ENCODE measurements at places on chromosomes 1 and 21.

DNA sequence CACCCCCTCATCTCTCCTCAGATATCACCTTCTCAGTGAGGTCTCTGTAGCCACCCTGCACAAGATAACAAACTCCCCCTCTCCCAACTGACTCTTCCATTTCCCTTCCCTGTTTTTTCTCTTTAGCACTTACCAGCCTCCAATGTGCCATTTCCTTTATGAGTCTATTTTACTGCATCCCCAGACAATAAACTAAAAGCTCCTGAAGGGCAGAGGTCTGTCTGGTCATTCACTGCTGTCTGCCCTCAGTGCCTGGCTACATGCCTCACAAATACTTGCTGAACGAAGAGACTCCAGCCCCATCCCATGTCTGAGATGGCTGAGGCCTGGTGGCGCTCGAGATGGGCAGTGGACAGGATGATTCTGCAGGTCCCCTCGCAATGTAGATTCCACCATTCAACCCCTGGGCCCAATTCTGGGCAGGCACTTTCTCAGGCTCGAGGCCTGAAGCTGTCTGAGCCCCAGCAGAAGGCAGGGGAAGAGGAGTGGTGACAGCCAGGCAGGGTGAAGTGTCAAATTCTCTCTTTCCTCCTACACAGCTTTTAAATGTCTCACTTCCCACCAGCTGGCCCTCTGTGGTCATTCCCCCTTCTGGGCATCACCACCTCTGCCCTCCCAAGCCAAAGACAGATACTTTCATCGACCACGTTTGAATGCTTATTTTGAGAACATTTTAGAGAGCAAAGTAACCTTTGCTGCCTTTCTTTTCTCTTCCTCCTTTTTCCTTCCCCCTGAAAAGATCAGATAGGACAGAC, 6.6 kb downstream of the LRRN2 start:
- no peaks in the 10 kb centered on the region for H3K36me3 ChIP-seq
- H3K27ac ChIP-seq, result no peak overlapping the region
- H3K27me3 ChIP-seq, result no peaks in the 10 kb centered on the region

DNA sequence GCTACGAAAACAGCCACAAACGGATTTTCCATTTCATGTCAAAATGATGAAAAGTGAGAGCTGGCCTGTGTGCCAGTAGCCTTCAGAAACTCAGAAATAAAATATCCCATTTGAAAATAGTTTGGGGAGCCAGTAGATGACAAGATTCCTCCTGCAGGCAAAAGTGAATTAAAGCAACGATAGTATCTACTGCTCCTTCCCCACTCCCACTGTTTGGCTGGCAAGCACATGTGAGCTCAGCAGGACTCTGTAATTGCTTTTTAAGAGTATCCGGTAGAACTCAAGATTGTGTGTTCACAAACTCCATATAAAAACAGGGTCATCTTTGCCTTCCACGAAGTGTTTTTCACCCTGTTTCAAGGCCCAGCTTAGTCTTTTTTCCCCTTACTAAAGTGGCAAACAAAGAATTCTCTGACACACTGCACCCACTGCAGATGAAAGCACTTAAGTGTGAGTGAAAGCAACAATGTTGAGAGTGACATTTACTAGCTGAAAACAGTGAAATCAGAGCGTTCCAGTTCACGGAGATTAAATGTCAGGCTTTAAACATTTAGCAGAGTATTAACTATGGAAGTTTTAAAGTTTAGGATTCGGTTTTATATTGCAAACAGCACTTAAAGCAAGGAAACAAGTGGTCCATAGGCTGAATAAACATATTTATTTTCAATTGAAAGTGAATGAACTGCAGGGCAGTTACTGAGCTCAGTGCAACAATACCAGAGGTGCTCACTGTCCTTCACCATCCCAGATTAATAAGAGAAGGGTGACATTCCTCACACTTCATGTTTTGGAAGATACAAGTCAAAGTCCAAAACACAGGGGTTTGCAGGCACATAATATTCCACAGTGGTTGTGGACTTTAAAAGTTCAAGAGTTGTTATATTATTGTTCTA, 70.0 kb downstream of the ALG14 start:
- H3K4me1 ChIP-seq, result peaks cover 10% of the 10 kb centered on the region
- H3K4me3 ChIP-seq, result peak overlapping the region; percentile 7
- DNase-seq, result no peak
- peak overlapping the region; percentile 23 for H3K27ac ChIP-seq
- H3K27me3 ChIP-seq, result no peaks in the 10 kb centered on the region

GRCh38 chr1:1303736-1304135, 4.0 kb downstream of the ACAP3 start:
- no peak for DNase-seq
- H3K27me3 ChIP-seq, result no peaks in the 10 kb centered on the region
- H3K4me1 ChIP-seq, result peaks cover 25% of the 10 kb centered on the region
- no peaks in the 10 kb centered on the region for H3K36me3 ChIP-seq

DNA sequence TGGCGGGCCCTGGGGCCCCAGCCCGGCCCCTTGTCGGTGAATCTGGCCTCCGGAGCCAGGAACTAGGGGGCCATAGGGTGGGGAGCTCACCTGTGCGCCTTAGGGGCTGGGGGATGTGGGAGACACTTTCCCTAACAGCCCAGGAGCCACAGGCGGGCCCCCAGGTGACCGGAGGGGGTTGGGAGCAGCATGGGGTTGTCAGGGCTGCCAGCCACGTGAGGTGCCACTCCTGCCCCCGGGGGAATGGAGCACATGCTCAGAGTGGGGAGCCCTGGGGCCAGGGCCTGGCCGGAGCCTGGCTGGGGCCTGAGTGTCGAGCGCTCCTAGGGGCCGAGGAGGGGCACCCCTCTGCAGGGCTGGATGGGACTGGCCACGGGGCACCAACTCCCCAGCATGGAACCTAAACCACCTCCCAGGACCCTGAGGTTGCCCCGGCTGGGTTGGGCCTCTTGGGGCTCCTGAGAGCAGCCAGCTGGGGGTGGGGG, 19.9 kb downstream of the PRXL2B start:
- no peaks in the 10 kb centered on the region for H3K4me1 ChIP-seq
- H3K4me3 ChIP-seq, result no peak overlapping the region
- H3K27ac ChIP-seq, result no peak overlapping the region
- H3K36me3 ChIP-seq, result no peaks in the 10 kb centered on the region
- no peaks in the 10 kb centered on the region for H3K27me3 ChIP-seq

DNA sequence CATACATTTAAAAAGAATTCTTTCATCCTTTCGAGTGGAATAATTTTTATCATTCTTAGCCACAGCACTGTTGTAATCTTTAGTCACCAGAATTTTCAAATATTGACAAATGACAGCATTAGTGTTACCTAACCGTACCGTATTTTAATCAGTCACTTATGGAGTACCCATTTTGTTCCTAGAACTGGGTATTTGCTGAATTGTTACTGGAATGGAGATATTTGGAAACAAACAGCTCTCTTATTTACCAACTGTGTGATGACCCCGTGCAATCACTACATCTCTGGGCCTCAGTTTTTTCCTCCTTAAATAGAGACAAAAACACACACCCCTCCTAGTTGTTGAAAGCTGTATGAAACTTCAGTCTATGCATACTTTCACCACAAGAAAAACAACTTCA, 7.9 kb upstream of the XCL2 start:
- H3K4me3 ChIP-seq, result no peak overlapping the region
- H3K36me3 ChIP-seq, result no peaks in the 10 kb centered on the region
- no peak for DNase-seq
- no peaks in the 10 kb centered on the region for H3K27me3 ChIP-seq
- H3K4me1 ChIP-seq, result no peaks in the 10 kb centered on the region

DNA sequence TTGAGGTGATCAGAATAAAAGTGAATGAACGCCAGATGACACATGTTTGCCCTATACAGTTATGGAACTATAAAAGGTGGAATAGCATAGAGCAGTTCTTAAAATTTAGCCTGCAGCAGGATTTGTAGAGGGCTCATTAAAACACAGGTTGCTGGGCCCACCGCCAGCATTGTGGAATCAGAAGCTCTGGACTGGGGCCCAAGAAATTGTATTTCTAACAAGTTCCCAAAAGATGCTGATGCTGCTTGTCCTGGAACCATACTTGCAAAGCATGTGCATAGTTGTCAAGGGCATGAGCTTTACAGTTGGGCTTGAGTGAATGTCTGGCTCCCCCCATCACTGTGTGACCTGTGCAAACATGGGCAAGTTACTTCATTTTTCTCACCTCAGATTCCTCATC, 37.5 kb upstream of the LRRC53 start:
- no peaks in the 10 kb centered on the region for H3K36me3 ChIP-seq
- no peak overlapping the region for H3K27ac ChIP-seq
- no peaks in the 10 kb centered on the region for H3K4me1 ChIP-seq
- no peak for DNase-seq

DNA sequence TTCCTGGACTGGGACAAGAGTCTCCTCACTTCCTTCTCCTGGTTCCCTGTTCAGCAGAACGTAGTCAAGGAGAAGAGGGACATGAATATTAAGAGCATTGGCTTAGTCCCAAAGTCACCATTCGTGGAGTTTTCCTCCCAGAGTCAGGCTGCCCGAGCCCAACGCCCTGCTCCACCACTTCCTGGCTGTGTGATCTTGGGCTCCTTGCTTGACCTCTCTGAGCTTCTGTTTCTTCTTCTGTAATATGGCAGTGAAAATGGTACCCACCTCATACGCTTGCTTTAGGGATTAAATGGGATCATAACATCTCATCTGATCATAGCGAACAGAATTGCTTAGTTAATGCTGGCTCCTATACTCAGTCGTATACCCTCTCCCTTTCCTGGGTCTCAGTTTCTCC, 12.0 kb upstream of the CASZ1 start:
- H3K4me3 ChIP-seq, result no peak overlapping the region
- H3K27me3 ChIP-seq, result no peaks in the 10 kb centered on the region
- H3K36me3 ChIP-seq, result no peaks in the 10 kb centered on the region
- no peaks in the 10 kb centered on the region for H3K4me1 ChIP-seq

DNA sequence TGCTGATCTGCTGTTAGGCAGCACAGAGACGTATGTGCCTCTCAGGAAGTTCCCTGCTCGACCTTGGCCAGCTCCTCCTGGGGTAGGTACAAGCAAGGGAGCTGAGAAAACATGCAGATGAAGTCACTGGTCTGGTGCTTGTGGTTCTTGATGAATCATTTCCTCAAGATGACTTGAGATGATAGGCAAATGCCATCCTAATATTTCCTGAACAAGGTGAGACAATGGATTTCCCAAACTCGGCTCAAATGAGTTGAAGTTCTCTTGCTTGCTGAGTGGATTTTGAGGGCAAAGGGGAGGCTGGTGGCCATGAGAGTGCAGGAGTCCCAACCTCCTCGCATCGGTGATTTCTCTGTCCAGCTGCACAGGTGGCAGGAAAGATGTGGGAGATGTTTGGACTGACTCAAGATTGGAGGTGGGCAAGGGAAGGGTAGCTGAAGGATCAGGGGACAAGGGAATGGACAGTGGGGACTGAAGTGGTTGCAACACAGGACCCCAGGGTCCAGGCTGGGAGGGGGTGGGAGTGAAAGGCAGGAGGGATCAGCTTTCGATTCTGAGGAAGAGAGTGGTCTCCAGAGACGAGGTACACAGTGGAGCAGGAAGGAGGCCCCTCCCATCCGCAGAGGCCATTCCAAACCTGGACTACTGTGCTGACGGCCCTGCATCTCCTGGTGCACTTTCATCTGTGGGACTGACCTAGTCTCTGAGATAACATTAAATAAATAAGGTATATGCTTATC, 63.9 kb downstream of the CAPN2 start:
- H3K27me3 ChIP-seq, result no peaks in the 10 kb centered on the region
- peaks cover 58% of the 10 kb centered on the region for H3K36me3 ChIP-seq
- H3K4me3 ChIP-seq, result no peak overlapping the region
- peaks cover 35% of the 10 kb centered on the region for H3K4me1 ChIP-seq
- peak; percentile 66 for DNase-seq

- no peak overlapping the region for H3K27ac ChIP-seq
- no peaks in the 10 kb centered on the region for H3K27me3 ChIP-seq
- no peak overlapping the region for H3K4me3 ChIP-seq
Measured at GRCh38 chr1:71693581-71693980, 588.8 kb downstream of the NEGR1 start.

DNA sequence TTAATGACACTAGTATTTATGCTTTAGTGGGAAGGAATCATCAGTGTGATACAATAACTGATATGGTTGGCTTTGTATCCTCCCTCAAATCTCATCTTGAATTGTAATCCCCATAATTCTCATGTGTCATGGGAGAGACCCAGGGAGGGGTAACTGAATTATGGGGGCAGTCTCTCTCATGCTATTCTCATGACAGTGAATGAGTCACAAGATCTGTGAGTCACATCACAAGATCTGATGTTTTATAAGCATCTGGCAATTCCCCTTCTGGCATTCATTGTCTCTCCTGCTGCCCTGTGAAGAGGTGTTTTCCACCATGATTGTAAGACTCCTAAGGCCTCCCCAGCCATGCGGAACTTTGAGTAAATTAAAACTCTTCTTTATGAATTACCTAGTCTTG, 1760.3 kb downstream of the NCAM2 start:
- H3K36me3 ChIP-seq, result no peaks in the 10 kb centered on the region
- H3K4me3 ChIP-seq, result no peak overlapping the region
- H3K4me1 ChIP-seq, result no peaks in the 10 kb centered on the region
- no peak for DNase-seq

All from ascending aorta (tissue), 2 donors.